Cortex of kidney (tissue), 1 donor: ENCODE measurements at places on chromosomes 5 and 9.

GRCh38 chr5:91111473-91112238 lies 271.5 kb downstream of the ARRDC3 start:
- DNase-seq: no peak

DNA sequence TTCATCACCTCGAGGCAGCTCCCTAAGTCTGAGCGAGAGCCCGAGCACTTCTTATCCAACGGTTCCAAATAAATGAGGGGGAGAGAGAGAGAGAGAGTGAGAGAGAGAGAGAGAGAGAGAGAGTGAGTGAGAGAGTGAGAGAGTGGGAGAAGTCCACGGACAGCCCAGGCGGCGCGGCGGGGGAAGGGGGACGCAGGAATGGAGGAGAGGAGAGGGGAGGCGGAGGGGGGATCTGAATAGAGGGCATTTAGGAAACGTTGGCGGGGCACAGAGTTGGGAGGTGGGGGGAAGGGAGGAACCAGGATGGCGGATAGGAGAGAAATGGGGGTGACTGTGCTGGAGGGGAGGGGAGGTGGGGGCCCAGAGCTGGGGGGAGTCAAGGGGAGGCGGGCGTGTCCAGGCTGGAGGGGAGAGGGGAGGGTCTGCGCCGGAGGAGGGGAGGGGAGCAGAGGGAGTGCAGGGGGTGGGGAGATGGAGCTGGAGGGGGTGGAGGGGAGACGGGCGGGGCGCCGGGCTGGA lies 398 bp upstream of the BASP1 start:
- no peak for DNase-seq

GRCh38 chr5:53856506-53856905 lies 296.1 kb downstream of the NDUFS4 start:
- DNase-seq: no peak

DNA sequence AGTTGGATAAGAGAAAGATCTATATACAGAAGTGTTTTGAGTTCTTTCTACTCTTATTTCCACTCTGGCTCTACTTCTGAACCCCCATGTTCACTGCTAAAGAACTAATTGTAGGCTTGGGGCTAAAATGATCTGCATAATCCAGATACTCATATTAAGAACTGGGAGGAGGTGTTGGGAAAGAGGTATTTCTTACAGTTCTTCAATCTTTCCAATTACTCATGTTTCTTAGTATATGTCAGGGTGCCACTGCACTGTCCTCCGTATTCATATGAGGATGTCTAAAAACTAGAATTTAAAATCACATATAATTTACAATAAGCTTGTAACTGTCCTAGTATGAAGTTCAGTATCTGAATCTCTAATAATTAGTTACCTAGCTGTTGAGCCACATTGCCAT lies 12.7 kb downstream of the NIPBL start:
- no peak for DNase-seq

GRCh38 chr9:69809304-69809863 lies 11.2 kb upstream of the CFAP95 start:
- DNase-seq: no peak

DNA sequence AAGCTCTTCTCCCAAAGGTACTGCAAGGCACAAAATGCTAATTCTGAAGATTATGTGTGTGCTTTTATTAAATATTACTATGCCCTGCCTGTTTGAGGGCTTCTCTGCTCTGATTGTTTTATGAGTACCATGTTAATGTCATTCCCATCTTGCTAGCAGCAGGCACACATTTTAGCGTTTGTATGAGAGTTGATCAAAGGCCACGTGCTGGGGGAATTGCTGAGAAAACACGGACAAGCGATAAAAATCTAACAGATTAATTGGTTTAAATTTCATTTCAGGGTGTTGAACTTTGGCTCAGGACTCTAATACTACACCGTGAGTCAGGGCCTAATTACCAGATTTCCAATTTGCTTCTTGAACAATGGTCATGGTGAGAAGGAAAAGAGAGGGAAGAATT lies 298.4 kb downstream of the EBF1 start:
- no peak for DNase-seq

DNA sequence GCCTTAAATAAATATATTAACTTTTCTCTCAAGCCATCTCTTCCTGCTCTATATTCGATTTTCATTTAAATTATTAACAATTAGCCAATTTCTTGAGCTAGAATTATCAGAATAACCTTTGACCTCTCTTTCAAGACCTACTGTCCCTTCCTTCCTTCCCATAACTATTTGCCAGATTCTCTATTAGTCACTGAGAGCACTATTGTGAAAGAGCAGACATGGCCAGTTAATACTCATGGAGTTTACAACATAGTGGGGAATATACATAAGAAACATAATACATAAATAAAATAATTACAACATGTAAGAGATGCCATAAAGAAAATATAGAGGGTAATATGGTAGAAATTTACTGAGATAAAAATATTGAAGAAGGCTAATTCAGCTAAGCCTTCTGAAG lies 72.1 kb upstream of the CHD1 start:
- DNase-seq: no peak

- DNase-seq: no peak
Observed at GRCh38 chr9:116087246-116087645, 66.3 kb upstream of the PAPPA start.

DNA sequence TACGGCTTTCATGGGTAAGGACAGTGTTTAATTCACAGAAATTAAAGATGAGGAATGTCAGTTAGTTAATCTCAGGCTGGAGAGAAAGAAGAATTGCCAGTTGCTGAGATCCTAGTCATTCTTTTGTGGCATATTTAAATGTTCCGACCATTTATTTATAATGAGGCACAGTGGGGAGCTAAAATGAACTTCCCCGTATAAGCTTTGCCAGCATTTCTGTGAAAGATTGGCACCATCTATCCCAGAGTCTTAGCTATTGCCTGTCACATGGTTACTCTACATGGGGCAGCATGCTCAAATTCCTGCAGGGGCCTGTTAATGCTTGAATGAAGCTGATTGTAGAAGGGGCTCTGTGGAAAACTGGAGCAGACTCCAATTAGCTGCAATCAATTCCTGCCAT lies 314.1 kb downstream of the PRELID2 start:
- no peak for DNase-seq

DNA sequence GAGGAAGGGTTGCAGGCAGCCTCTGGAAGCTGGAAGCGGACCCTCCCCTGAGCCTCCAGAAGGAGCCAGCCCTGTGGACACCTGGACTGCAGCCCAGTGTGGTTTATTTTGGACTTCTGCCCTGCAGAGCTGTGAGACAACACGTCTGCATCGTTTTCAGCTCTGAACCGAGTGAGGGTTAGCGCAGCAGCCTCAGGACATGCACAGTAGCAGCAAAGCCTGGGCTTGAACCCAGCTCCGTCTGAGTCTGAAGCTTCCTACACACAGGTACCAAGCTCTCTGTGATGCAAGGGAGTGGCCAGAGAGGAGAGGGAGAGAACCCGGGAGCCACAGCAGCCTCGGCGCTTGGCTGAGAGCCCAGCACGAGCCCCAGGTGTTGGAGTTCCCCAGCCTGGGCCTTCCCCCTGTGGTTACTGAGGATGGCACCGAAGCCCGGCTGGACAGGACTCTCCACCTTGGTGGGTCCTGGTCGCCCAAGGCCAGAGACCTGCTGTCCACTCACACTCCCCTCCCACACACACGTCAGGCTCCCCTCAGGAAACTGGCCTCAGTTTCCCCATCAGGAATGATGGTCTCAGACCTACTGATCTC lies 128.2 kb downstream of the OLFM1 start:
- no peak for DNase-seq

DNA sequence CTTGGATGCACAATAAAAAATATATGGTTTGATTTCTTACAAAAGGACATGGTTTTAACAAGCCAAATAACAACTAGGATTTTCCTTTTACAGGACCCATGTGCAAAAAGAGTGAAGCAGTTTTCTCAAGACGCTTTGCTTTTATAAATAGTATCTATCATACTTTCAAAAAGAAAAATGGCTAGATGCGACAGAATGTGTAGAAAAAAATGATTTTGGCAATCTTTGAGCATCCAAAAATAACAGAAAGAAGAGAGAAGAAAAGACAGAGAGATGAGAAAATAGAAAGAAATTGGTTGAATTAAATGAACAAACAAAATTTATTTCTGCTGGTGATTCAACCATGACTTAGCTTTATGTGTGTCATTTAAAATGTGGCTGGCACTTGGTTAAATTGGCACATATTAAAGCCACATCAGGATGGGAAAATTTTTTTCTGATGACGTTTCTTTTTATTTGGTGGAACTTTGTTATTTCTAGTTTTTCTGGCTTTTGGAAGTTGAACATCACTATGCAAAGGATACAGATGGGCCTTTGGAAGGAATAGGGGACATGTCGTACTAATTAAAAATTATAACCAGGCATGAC lies 35.6 kb upstream of the NREP start:
- DNase-seq: no peak

GRCh38 chr5:58383448-58383847 lies 76.4 kb downstream of the PLK2 start:
- DNase-seq: no peak

DNA sequence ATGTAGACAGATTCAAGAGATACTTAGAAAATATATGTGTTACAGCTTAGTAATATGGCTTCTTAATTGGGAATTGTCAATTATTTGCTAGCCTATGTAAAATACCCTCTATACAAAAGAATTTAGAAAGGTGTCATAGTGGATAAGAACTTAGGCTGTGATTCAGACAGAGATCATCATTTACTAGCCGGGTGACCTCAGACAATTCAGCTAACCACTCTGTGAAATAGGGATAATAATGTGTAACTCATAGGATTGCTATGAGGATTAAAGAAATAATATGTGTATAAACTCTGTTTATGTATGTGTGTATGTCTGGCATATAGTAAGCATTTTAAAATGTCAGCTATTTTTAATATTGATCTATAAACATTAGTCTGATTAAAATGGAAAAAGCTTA lies 5.9 kb upstream of the LARS1 start:
- DNase-seq: no peak

- no peak for DNase-seq
Observed at GRCh38 chr5:103207653-103208052, 50.9 kb upstream of the MACIR start.

GRCh38 chr9:75183306-75183705 lies 95.0 kb downstream of the OSTF1 start:
- DNase-seq: no peak

GRCh38 chr5:177980743-177981151 lies 15.3 kb downstream of the PROP1 start:
- DNase-seq: no peak

DNA sequence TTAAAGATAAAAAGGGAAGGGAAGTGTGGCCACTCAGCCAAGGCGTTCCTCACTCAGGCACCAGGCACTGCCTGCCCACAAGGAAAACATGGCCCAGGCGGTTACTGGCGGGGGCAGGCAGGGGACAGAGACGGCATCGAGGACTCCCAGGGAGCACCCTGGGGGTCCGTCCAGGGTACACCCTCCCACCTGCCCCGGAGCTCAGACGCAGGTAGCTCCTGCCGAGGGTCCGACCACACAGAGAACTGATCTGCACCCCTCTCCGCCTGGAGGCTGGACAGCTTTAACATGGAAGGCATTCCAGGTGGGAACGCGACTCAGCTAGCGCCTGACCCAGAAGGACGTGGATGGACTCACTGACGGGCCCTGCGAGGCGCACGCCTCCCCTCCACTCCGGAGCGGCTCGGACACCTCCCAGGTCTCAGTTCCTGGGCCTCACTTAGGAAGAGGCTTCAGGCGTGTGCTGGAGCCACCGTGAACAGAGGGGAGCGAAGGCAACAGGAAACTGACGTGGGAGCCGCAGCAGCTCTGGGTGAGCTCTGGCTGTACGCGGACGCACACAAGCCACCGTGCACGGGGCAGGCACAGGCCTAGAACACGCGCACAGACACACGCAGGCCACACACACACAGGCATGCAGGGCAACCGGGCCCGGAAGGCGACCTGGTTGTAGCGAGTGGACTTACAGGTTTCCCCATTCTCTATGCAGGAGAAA lies 47.5 kb downstream of the NKD2 start:
- DNase-seq: no peak

GRCh38 chr5:106368021-106368420 lies 1302.7 kb downstream of the EFNA5 start:
- no peak for DNase-seq

DNA sequence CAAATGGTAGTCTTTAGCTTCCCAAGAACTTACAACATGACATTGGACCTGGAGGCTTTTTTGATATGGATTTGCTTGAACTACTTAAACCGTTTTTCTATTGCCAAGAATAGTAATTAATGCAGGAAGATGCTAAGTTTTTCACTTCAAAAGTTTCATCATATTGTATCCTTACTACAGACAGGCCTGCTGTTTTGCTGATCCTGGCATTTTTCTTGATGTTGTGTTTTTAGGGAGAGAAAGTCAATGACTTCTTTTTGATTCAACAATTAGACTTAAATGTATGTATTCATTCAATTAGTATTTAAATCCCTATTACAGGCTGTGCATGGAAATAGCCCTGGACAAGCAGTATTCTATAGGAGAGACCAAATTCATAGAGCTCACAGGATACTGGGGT lies 172.7 kb downstream of the TRPM3 start:
- no peak for DNase-seq

- no peak for DNase-seq
Observed at GRCh38 chr5:38018016-38018415, 178.2 kb upstream of the GDNF start.

DNA sequence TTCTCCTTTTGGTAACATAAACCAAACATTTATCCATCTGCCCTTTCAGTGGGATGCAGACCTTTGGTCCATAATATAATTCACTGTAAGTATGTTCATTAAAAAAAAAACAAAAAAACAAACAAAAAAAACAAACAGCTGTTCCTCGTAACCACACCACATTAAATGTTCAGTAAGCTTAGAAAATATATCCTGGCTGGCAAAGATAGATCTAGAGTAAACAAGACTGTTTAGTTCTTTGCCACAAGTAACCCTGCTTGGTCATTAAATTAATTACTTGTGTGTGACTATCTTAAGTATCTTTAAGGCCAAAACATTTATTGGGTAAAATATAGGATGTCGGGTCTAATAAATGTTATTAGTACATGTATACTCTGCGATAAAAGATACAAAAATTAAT lies 1717.1 kb downstream of the EFNA5 start:
- DNase-seq: no peak

DNA sequence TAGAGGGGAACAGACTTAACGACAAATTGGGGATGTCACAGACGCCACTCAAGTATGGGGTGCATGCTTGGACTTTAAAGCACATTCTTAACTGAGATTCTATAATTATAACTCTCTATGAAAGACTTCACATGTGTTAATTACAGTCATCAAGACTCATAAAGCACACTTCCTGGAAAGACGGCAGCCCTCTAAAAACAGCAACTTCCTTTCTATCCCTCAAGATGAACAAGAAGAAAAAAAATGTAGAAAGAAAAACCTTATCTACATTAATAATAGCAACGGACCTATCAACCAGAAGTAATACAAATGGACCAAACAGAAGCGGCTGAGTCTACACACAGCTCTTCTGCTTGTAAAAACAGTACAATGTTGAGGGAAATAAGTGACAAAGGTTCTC lies 21.2 kb downstream of the GNAQ start:
- no peak for DNase-seq

DNA sequence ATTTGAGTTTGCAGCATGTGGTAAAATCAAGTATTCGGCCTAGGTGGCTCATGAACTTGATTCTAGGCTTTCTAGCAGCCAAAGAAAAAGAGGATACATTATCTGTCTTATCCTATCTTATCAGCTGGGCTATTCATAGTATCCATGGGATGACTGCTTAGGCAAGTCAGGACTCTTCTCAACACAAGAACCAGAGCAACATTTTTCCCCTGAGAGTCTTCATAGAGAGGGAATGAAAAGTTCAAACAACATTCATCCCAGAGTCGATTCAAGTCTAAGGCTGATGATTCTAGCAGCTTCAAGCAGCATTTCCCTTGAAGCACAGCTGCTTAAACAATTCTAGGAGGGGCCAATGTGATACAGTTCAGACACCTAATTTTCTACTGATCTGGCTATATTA lies 3.0 kb downstream of the S100Z start:
- no peak for DNase-seq
